ENCODE measurements at places on chromosomes 2 and 18.

DNA sequence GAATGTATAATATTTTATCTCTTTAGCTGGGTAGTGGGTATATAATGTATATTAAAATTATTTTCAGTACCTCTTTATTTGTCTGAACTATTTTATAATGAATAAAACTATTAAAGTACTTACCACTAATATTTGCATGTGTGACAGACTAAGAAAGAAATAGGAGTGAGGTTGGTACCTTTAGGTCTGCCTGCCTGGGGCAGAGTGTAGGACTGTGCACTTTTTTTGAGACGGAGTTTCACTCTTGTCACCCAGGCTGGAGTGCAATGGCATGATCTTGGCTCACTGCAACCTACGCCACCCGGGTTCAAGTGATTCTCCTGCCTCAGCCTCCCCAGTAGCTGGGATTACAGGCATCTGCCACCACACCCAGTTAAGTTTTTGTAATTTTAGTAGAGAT lies 18.8 kb downstream of the NCOA1 start:
- no peak for DNase-seq

- DNase-seq: no peak
These were observed 173.8 kb downstream of the BCL11A start for GRCh38 chr2:60379684-60380083.

- no peak for DNase-seq
These were observed 31.4 kb upstream of the SALL3 start for GRCh38 chr18:78948221-78948620.

- DNase-seq: no peak
These were observed 57.3 kb downstream of the CPO start for GRCh38 chr2:206996556-206997065.

DNA sequence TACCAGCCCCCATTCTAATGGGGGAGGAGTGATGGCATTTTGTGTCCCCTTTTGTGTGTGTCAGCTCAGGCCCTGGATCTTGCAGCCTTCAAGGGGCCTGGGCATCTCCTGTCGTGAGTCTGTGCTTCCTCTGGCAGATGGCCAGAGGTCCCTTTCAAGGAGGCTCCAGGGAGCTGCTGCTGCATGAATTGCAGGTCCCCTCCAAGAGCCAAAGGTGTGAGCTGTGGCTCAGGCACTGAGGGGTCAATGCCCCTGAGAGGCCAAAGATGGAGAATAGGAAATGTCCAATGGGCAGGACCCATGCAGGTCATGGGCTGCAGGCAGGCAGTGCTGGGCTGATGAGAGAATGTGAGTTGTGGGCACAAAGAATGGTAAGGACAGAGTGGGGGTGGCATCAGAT lies 10.4 kb downstream of the MAB21L4 start:
- no peak for DNase-seq

DNA sequence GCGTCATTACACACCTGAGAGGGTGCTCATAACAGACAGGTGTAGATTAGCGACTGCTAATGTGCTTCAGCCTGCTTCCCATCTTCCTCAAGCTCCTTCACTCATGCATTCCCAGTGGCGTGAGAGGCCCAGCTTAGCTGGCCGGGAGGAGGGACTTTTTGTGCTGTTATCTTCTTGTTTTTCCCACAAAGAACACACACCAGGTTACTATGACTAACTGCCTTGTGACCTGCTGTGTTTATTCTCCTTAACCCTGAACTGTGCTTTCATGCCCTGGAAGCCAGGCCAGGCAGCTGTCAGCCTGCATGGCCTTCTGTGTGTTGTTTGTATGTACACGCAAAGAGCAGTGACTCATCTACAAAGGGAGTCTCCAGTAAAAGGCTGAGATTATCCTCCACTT lies 143.8 kb downstream of the PIEZO2 start:
- no peak for DNase-seq

GRCh38 chr2:101524806-101525430 lies 50.0 kb upstream of the RFX8 start:
- DNase-seq: no peak

- DNase-seq: no peak
These were observed 185.4 kb downstream of the TFCP2L1 start for GRCh38 chr2:121099329-121100290.

DNA sequence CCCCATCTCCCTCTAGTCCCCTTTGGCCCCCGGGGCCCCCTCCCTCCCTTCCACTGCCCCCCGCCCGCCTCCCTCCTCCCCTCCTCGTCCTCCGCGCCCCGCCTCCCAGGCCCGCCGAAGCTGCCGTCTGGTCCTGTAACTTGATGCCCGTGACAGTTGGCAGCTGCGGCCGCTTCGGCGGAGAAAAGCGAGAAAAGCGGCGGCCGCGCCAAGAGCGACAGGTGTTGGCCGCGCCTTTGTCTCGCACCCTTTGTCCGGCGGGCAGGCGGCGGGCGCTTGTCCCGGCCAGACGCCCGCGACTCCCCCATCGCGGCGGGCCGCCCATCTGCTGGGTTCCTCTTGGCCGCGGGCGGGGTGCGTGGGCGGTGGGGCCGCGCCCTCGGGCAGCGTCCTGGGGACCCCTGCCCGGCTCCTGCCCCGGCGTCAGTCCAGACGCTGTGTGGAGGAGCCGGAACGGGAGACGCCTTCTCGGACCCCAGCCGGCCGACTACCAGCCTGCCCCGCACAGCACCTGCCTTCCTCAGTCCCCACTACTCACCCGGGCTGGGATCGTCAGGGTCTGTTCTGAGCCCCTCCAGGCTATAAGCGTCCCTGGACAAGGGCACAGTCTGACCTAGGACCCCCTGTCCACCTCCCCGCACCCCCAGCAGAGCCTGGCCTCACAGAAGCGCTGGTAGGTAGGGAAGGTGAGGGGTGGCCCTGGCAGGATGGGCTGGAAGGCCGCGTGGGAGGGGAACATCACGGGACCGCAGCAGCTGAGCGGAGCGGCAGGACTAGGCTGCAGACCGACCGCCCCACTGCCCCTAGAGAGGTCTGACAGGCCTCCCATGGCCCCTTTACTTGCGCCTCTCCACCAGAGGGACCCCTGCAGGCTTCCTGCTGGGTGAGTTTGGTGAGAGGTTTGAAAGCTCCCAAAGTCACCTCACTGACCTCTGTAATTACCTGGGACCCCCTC lies 1.2 kb upstream of the HES6 start:
- no peak for DNase-seq

DNA sequence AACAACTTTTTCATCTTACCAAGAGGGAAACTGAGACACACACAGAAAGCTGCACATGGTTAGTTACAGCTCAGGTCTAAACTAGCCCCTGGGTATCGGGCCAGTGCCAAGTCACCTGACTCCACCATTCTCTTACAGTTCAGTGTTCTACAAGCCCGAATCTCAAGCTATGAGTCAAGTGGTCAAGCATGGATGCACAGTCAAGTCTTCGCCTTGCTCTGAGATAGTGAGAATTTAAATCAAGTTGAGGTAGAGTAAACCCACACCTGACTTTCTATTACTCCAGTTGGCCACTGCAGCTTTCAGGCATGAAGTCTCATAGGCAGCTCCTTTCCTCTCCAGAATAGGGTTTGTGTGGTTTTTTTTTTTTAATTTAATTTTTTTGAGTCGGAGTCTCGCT lies 34.5 kb upstream of the ARL5A start:
- DNase-seq: no peak
